ENCODE measurements at places on chromosomes 7 and 10.

DNA sequence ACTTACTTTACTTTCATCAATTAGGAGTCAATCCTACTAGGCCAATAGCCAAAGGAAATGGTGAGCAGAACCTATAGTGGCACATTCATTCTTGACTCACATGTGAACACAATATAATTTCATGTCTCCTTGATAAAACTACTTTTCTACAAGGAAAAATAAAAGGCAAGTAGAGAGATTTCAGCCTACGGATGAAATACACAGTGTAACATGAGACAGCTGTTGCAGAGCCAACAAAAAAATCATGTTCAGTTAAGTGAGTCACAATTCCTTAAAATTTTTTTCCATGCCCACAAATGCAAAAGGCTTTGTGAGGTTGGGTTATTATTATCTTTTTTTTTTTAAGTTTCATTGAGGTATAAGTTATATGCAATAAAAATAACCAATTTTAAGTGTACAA, 54.8 kb downstream of the GPR141 start:
- no peak for DNase-seq

- no peak for DNase-seq
Observed at GRCh38 chr7:115478426-115478825, 552.1 kb downstream of the TFEC start.

GRCh38 chr7:16515785-16516685, 10.6 kb upstream of the LRRC72 start:
- DNase-seq = no peak

- no peak for DNase-seq
Observed at GRCh38 chr7:139783647-139784385, 6.0 kb upstream of the HIPK2 start.

GRCh38 chr7:69335331-69335730, 262.9 kb upstream of the AUTS2 start:
- DNase-seq = no peak

- DNase-seq = no peak
Observed at GRCh38 chr7:91492773-91493172, 228.5 kb downstream of the FZD1 start.

DNA sequence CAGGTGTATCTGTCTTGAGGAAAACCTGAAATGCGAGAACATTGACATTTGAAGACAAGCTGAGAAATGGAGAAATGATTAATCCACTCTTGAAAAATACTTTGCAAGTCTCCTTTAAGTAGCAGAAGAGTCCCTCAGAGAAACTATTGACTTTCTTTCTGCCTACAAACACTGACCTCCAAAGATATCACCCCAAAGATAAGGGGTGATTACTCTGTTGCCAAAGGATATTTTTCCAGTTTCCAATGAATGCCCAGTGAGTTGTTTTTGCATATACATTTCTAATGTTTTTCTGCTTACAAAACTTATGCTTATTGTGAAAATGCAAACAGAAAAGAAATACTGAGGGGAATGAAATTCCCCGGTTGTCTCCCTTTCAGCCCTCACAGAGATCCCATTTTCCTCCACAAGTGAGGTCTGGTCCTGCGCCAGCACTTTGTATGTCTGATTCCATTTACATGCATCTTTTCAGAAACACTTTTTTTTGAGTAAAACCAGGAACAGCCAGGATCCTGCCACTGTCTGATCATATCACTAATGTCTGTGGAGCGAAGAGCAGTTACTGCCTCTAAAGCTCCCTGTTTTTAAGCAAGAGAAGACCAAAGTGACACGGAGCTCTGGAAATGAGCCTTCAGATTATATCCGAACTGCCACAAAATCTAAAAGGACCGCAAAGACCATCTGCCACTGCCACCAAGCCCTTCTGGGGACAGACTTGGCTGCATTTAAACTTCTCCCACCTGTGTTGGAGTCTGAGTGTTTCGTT, 82.9 kb upstream of the PDCD4 start:
- no peak for DNase-seq

All from stimulated activated CD4-positive, alpha-beta T cell treated with anti-CD3 and anti-CD28 coated beads, Interleukin-1b, Interleukin-23, amount 100 ng/mL, for 1 hour (primary cell).